ENCODE measurements at places on chromosomes 2 and 18.

DNA sequence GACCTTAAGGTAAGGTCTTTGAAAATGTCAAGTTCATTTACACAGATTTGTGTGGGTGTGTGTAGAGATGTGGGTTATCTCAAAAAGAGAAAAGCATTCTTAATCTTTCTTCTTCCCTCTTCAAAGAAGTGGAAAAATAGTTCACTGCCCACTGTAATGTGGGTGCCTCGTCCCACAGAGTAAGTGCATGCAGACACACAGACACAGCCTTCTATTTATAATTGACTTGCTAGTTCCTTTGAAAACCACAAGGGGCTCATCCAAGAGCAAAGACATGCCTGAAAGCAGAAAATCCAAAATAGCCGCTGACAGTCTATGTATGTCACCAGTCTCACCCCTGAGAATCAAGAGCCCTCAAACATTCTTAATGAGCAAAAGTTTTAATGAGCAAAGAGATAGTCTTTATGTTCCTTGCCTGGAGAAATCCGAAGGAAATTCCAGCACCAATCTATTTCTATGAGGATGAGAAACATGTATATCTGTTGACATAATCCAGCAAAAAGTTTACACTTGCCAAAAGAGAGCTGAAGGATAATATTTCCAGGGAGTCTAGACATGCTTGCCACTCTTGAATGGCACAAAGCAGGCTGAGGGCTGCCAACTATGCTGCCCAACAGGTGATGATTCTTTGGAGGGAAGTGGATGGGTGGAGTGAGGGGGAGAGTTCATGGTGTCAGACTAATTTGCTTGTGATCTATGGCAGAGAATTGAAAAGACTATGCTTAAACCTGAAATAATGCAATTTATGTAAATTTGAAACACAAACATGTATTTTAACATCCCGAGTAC lies 93.9 kb downstream of the ACVR1 start:
- no peak for DNase-seq

DNA sequence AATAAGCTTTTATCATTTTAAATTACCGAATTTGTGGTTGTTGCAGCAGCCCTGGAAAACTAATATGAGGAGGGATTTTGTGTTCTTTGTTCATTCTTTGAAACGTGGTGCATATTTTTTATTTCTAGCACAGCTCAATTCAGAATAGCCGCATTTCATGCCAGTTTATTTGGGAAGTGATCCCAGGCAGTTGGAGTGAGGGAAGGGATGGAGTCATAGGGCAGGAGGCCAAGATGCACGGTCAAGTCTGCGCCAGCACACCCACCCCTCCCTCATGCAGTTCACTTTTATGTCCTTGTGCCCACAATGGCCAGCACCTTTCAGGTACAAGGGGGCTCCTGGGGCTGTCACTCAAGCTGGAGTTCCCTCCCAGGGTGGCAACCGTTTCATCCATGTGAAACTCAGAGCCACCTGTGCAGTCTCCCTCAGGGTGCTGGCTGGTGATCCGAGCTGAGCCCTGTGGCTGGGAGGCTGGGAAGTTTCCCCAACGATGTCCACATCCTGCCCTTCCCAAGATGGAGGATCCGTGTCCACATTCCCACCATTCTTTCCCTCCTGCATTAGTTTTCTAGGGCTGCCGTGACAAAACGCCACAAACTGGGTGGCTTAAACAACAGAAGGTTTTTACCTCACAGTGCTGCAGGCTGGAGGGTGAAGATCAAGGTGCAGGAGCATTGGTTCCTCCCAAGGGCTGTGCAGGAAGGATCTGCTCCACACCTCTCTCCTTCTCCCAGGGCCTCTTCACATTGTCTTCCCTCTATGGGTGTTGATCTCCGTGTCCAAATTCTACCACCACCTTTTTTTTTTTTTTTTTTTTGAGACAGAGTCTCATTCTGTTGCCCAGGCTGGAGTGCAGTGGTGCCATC lies 68.5 kb upstream of the ITGA6 start:
- DNase-seq, result no peak

DNA sequence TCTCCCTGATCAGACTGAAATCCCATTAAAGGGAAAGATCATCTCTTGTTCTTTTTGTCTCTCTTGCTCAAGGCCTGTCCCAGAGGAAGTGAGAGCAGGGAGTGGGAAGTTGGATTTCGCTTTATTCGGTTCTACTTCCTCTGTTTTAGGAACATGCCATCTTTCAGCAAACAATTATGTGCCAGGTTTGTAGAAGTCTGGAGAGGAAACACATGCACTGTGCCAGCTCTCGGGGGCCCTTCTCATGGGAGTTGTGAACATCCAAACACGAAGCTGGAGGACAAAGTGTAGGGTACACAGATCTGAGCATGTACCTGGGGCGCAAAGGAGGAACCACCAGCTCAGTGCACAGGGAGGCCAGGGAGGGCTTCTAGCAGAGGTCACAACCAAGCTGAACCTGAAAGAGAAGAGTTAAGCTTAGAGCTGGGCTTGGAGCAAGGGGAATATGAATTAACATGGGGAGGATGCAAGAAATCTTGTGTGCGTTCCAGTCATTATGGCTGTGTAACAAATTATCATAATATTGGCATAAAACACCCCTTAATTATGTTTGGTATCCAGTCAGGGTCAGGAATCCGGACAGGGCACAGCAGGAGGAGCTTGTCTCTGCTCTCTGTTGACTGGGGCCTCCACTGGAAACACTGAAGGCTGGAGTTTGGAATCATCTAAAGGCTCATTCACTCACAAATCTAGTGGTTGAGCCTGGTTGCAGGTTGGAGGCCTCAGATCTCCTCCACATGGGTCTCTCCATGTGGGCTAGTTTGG lies 128.6 kb downstream of the ZFP36L2 start:
- DNase-seq, result no peak

DNA sequence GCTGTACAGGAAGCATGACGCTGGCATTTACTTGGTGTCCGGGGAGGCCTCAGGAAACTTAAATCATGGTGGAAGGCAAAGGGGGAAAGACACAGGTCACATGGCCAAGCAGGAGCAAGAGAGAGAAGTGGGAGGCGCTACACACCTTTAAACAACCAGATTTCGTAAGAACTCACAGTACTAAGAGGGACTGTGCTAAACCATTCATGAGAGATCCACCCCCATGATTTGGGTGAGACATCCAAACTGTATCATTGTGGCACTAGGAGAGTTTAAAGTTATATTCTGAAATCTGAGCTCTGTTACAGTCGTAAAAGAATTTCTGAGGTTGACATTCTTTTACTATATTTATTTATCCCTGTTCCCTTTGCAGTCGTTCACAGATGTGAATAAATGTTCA lies 116.6 kb downstream of the ICA1L start:
- no peak for DNase-seq

Measured in coronary artery (tissue), 2 donors.